Vagina (tissue), 2 donors: ENCODE measurements at places on chromosomes 1 and 21.

DNA sequence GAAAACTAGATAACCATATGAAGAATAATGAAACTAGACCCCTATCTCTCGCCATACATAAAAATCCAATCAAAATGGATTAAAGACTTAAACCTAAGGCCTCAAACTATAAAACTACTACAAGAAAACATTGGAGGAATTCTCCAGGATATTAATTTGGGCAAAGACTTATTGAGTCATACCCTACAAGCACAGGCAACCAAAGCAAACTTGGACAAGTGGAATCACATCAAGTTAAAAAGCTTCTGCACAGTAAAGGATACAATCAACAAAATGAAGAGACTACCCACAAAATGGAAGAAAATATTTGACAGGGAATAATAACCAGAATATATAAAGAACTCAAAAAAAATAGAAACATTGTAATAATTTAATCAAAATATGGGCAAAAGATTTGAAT lies 505.4 kb downstream of the KCNT2 start:
- DNase-seq = no peak

- no peak for DNase-seq
These were observed 458 bp downstream of the ZC3H12A start for GRCh38 chr1:37474697-37475379.

- DNase-seq = no peak
These were observed 400 bp upstream of the PGBD2 start for GRCh38 chr1:248905662-248906008.

DNA sequence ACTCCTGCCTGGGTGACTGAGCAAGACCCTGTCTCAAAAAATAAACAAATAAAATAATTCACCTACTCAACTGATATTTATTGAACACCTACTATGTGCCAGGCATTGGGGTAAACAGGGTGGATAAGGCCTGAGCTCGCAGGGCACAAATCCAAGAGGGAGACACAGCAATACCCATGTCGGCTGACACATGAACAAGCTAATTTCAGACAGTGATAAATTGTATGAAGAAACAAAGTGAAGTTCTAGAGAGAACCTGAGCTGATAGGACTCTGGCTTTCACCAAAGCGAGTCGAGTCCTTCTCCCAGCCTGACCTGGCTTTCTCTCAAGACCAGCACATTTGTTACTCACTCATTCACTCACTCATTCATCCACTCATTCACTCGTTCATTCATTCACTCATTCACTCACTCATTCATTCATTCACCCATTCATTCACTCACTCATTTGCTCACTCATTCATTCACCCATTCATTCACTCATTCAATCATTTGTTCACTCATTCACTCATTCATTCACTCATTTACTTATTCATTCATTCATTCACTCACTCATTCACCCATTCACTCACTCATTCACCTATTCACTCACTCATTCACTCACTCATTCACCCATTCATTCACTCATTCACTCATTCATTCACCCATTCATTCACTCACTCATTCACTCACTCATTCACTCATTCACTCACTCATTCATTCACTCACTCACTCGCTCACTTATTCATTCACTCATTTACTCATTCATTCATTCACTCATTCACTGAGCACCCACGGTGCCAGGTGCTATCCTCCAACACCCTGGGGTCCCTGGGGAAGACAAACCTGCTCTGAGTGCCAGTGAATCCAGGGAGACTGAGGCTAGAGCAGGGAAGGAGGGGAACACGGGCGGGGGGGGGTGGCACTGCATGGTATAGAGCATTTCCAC lies 37.4 kb upstream of the CASZ1 start:
- DNase-seq = no peak

- DNase-seq = no peak
These were observed 42.7 kb upstream of the FASLG start for GRCh38 chr1:172616195-172616594.
